ENCODE measurements at places on chromosomes 5 and 9. TPM values are rescaled to one million over a fixed set of nuclear protein-coding genes. Genes with fewer than 3 reads are reported as not detected.
A peak's percentile ranks its signal among the peaks of the same experiment; 100 is the strongest.

DNA sequence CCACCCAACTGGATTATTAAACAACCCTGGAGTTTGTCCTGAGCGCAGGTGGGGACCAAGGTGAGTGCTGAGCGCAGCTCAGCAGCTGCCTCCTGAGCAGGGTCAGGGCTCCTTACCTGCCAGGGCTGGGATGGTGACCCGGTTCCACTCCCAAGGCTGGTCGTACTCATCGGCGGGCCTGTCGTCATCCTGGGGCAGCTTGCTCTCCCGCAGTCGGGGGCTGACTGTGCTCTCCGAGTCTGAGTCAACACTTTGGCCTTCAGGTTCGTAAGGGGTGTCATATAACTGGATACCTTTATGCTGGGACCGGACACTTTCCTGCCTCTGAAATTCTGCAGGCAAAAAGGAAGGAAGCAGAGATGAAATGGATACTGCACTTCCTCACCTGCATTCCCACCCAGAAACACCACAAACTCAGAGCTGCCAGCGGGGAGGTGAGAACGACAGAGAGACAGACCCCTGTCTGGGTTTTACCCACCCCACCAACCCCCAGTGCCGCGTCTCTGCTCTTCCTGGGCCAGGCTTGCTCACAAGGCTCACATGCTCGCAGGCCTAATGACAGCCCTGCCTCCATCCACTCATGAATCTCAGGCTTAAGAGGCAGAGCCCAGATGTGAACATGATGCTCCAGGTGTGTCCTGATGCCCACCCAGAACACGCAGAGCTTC is 70.7 kb upstream of the SLC25A51 start:
- no peak for DNase-seq

- no peak for DNase-seq
These were observed 12.7 kb downstream of the MATR3 start for GRCh38 chr5:139306197-139306596.

DNA sequence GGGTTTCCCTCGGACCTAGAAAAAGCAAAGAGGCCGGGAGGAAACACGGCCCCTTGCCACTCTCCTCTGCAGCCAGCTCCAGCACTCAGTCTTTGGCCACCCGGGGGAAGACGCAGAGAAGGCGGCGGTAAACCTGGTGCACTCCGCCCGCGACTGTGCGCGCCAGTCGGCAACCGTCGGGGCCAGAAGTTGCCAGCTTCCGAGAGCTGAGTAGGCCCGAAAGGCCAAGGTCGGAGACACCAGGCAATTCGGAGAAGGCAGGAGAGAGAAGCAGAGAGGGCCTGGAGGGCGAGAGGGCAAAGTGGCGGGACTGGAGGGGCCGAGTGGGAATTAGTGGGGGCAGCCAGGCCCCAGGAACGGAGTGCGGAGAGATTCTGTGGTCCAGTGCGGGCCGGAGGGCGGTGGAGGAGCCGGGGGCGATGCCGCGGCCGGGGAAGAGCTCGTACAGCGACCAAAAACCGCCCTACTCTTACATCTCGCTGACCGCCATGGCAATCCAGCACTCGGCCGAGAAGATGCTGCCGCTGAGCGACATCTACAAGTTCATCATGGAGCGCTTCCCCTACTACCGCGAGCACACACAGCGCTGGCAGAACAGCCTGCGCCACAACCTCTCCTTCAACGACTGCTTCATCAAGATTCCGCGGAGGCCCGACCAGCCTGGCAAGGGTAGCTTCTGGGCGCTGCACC is at the start of gene FOXB2:
Gene FOXB2 (plus strand): TSS at position 420 of the 690 bp plus-strand sequence. CDS start 0 bp downstream, at position 420.
- DNase-seq = no peak

DNA sequence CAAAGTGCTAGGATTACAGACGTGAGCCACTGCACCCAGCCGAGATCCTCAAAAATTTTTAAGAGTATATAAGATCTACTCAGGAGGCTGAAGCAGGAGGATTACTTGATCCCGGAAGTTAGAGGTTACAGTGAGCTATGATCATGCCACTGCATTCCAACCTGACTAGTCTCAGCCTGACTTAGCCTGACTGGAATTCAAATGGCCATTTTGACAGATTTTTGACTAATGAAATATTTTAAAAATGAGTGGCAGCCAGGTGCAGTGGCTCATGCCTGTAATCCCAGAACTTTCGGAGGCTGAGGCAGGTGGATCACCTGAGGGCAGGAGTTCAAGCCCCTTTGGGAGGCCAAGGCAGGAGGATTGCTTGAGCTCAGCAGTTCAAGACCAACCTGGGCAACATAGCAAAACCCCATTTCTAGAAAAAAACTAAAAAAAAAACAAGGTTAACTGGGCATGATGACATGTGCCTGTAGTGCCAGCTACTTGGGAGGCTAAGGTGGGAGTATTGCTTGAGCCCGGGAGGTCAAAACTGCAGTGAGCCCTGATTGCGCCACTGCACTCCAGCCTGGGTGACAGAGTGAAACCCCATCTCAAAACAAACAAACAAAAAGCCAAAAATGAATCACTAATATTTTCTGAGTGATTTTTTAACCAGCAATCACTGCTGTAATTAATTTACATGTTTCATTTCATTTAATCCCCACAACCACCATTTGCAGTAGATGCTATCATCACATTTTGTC is 16.6 kb downstream of the ATOX1 start:
- DNase-seq = no peak

- no peak for DNase-seq
These were observed 92.5 kb downstream of the CACNA1B start for GRCh38 chr9:137970098-137970497.

GRCh38 chr9:132169672-132170392 is 8.0 kb downstream of the NTNG2 start:
- DNase-seq = peak; percentile 60

DNA sequence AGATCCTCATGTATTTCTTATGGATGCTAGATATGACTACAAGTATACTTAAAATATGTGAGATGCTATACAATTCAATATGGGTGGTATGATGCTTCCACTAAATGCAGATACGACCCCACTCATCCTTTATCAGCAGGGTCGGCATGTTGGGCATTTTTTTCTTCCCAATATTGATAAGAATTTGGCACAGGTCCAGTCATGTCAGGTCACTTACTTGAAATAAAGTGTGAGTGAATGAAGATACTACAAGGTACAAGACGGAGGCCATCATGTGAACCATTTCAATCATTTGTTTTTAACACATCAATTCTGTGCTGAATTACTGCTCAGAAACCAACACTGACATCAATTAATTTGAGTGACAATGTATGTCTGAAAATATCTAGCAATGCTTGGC is 146.9 kb upstream of the GNA14 start:
- DNase-seq = no peak

DNA sequence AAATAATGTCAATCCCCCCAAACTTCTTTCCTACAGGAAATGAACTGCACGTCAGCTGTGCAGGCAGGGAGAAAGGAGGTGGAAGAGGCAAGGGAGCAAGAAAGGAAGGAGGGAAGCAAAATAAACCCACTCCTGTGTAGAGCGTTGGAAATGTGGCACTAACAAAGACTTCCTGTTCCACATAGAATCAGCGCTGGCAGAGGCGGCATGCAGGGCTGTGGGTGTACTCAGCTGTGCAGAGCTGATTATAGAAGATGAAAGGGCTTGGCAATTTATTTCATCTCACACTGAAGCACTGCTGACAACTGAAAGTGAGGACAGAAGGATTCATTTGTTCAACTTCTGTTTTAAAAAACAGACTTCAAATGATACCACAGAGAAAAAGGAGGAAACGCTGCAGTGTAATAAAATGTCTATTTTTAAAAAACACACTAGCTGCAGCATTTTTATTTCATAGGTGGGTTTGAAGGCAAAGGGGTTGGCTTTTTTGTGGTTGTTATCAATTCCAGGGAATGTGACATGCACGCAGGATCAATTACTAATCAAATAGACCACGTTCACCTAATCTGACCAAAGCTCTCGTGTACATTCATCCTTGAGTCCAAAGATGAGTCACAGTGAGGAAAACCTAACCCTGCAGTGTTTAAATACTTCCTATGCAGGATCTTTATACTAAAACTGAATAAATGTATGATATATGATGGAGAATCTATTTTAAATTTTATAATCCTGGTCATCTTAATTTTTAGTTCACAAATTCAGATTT is 583.5 kb downstream of the ZNF608 start:
- peak; percentile 61 for DNase-seq

EIF4E1B gene
- total RNA-seq = 17.3 TPM

PCDHA2 gene
- 2.2 TPM for total RNA-seq

ADCY2 gene
- 192 TPM for total RNA-seq

SEMA6A gene
- 57.2 TPM for total RNA-seq

NRARP gene
- 13.5 TPM for total RNA-seq

IFNA2 gene
- total RNA-seq = 0.36 TPM
